H9 (cell line): ENCODE measurements at places on chromosomes 4 and X.

DNA sequence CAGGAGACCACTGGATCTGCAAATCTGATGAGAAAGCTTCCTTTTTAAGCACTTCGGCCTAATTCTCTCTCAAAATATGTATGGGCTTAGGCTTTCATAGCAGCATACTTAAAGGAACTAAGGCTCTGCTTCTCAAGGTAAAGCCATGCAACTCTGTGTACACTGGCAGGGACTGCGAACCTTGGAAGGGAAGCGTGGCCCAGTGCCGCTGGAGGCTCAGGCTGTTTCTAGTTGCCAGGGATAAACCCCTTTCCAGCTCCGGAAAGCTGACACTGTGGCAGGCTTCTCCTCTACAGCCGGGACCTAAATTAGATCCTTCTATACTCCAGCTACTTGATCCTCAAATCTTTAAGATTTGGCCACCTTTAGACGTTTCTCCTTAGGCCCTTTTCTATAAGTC, 1091.3 kb upstream of the TENM3 start:
- DNase-seq: no peak

- no peak for DNase-seq
Measured at GRCh38 chrX:149021159-149021558, 483.9 kb downstream of the IDS start.

GRCh38 chr4:8067274-8067936, 91.2 kb downstream of the ABLIM2 start:
- no peak for DNase-seq

DNA sequence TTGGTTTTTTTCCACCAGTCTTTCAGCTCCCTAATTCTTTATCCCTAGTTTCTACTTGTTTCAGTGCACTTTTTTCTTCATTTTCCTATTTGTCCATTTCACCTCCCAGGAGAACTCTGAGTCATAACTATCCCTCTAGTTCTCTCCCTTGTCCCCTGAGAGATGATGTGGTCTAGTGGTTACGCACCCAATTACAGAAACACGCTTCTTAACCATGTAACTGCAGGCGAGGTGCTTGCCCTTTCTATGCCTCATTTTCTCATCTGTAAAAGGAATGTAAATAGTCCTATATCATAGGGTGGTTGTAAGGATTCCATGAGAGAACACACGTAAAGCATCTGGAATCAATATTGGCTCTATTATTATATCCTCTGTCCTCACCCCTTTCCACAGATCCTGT, 8.8 kb upstream of the GRPR start:
- DNase-seq: no peak

GRCh38 chrX:101062176-101062575, 10.3 kb upstream of the TRMT2B start:
- no peak for DNase-seq

DNA sequence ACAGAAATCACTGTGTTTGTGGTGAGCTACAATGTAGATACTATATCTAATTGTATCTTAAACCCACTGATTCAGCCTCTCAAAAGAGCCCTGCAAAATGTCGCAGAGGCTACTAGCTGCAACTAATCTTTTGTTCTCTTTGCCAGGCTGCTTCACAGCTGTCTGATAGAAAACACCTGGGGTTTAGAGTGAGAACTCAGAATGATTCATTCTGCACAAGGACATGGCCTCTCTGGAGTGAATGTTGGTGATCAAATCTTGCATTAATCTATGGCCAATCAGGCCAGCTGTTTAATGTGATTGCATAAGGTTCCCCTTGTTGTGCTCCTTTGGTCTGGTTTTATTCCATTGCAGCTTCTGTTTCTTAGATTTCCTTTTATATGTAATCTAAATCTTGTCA, 100.3 kb downstream of the EMCN start:
- DNase-seq: no peak

- no peak for DNase-seq
Measured at GRCh38 chr4:186516287-186516686, 39.1 kb downstream of the MTNR1A start.

GRCh38 chrX:685120-686032, 54.8 kb downstream of the SHOX start:
- no peak for DNase-seq

DNA sequence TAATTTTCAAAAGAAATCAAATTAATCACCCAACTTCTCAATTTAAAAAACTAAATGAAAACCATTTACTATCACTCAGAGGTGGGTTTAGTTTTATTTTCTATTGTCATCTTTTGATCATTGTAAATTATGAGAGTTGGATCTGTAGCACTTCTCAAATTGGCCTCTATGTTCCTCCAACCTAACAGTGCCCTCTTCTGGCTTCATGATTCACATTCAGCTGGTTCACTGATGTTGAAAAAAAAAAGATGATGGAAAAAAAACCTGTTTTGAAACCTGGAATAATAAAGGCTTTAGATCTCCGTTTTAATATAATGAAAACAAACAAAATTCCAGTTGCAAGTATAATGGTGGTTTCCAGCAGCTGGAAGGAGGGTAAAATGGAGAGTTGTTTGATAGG, 2.4 kb upstream of the NBDY start:
- DNase-seq: no peak

DNA sequence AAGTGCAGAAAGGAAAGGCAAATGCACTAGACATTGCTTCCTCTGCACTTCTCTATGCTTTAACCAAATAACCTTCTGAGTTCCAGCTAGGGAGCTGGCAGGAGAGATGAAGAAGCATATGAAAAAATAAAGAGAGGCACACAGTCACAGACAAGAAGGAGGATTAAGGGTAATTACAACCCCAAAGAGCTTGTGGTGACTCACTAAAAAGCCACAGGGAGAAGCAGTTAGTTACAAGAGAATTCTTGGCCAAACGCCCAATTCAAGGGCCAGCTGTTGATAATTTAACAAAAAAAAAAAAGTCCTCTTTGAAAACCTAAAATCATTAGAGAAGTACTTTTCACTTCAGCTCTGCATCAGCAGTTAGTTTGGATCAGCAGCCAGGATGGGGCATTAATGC, 478.0 kb downstream of the KCNIP4 start:
- no peak for DNase-seq

DNA sequence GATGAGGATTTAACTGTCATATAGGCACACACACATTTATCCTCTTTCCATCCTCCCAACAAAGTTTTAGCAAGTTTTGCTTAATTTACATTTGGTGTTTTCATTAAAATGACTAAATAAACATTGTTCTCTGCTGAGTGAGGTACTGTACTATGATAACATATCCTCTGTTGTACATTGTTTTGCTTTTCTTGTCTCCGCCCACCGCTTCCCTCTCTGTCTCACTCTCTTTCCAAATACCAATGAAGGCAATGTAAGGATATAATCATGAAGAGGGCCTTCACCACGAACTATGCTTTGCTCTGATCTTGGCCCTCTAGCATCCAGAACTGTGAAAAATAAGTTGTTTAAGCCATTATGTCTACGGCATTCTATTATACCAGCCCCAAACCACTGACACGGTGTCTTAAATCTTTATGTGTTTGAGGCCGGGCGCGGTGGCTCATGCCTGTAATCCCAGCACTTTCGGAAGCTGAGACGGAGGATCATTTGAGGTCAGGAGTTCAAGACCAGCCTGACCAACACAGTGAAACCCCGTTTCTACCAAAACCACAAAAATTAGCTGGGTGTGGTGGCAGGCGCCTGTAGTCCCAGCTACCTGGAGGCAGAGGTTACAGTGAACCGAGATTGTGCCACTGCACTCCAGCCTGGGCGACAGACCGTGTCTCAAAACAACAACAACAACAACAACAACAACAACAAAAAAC, 65.3 kb downstream of the HPRT1 start:
- no peak for DNase-seq

DNA sequence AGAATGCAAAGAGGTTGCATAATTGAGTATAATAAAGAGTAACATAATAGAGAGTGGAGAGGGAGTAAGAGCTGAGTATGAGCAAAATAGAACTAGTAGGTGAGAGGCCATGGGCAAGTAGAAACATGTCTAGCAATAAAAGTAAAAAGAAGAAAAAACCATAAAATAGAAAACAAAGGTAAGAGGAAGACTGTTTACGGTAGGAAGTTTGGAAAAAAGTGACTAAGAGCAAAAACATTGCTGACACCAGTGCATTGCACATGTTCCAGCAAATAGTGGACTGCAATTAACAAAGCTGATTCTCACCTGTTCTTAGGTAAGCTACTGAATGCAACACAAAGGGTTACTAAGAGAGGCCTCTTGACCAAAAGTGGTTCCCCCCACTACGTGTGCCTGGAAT, 202.9 kb downstream of the TEX13A start:
- DNase-seq: no peak

DNA sequence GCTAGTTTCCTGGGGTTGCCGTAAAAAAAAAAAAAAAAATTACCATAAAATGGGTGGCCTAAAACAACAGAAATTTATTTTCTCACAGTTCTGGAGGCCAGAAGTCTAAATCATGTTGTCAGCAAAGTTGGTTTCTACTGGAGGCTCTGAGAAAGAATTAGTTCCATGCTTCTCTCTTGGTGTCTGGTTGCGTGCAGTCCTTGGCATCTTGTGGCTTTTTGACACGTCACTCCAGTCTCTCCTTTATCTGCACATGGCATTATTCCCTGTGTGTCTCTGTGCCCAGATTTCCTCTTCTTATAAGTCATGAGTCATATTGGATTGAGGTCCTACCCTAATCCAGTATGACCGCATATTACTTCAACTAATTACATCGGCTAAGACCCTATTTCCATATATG, 38.7 kb downstream of the SPATA4 start:
- no peak for DNase-seq

DNA sequence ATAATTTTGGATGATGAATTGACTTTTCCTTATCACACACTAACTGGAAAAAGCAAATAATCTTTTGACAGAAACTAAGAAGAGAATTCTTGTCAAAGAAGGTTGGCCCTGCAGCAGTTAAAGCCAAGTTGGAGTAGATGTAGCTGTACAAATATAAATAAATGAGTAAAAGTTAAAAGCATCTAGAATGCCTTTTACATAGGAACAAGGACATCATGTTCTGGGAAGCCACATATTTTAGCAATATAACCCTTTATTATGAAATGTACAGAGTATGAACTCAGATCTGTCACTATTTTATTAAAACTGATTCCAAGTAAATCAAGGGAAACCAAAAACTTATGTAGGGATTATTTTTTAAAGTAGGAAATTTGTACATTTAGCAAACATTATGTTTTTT, 269.4 kb upstream of the FAT4 start:
- DNase-seq: no peak

GRCh38 chr4:165009493-165010227, 22.1 kb upstream of the TRIM60 start:
- DNase-seq: no peak

GRCh38 chr4:40199999-40200874, 3.4 kb downstream of the RHOH start:
- no peak for DNase-seq

DNA sequence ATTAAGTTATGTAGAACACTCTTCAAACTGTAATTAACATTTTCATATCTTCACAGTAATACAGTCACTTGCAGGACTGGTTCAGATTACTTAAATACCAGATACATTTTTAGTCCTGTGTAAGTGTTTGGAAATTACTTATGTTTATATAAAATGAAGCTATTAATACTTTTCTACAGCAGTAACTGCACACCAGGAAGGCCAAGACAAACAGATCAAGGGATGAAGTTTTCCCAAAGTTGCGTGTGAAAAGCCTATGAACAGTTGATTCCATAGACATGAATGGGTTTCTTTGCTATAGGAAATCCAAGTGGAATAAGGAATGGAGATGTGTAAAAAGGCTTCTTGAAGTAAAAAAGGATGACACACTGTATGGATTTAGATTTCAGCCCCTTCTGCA, 28.9 kb upstream of the DRP2 start:
- DNase-seq: no peak

DNA sequence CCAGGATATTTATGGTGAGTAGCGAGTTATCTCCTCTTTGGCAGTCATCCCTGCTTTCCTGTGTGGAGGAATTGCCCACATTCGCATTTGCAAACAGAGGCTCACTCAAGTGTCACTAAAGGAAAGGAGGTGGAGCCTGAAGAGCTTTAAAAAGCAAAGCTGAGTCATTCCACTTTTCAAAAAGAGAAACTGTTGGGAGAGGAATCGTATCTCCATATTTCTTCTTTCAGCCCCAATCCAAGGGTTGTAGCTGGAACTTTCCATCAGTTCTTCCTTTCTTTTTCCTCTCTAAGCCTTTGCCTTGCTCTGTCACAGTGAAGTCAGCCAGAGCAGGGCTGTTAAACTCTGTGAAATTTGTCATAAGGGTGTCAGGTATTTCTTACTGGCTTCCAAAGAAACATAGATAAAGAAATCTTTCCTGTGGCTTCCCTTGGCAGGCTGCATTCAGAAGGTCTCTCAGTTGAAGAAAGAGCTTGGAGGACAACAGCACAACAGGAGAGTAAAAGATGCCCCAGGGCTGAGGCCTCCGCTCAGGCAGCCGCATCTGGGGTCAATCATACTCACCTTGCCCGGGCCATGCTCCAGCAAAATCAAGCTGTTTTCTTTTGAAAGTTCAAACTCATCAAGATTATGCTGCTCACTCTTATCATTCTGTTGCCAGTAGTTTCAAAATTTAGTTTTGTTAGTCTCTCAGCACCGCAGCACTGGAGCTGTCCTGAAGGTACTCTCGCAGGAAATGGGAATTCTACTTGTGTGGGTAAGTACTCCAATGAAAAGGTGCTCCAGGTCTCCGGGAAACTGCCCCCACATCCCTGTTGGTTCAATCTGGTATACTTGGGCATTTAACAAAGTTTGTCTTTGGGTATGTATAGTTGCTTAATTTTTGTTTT, at the start of gene EGF:
Gene EGF (plus strand): TSS at position 178 of the 890 bp plus-strand sequence. CDS start 453 bp downstream, at position 631.
- no peak for DNase-seq

GRCh38 chr4:76559236-76560071, 124.4 kb downstream of the SHROOM3 start:
- no peak for DNase-seq

- DNase-seq: no peak
Measured at GRCh38 chr4:148258535-148258934, 183.7 kb downstream of the NR3C2 start.

GRCh38 chr4:15479913-15480185, 10.2 kb downstream of the CC2D2A start:
- DNase-seq: no peak

GRCh38 chrX:9188117-9188516, 154.2 kb upstream of the FAM9B start:
- no peak for DNase-seq

GRCh38 chr4:77189412-77189811, 32.4 kb downstream of the CCNG2 start:
- no peak for DNase-seq

- no peak for DNase-seq
Measured at GRCh38 chrX:5640071-5640470, 588.6 kb downstream of the NLGN4X start.

GRCh38 chr4:100356172-100356571, 161.7 kb downstream of the EMCN start:
- DNase-seq: no peak

DNA sequence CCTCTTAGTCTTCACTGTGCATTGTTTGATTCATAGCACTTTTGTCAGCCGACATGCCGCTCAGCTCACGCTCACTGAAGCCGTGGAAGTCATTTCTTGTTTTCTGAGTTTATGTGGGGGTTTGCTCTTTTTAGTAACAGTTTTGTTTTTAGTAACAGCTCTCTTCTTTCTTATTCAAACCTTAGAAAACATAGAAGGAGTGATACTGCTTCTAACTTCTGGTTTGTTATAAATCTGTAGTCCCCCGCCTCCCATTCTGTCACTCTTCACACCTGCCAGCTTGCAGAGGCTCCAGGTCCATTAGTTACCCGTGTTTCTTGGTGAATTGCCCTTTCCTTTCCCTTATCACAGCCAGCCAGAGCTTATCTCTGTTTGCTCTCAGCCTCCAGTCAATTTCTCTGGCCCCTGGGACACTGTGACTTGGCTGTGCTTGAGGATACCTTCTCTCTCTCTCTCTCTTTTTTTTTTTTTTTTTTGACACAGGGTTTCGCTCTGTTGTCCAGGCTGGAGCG, 50.5 kb downstream of the GRK4 start:
- no peak for DNase-seq

GRCh38 chrX:38271154-38271716, 50.6 kb upstream of the SRPX start:
- no peak for DNase-seq
